ENCODE measurements at places on chromosomes 1 and 21.

DNA sequence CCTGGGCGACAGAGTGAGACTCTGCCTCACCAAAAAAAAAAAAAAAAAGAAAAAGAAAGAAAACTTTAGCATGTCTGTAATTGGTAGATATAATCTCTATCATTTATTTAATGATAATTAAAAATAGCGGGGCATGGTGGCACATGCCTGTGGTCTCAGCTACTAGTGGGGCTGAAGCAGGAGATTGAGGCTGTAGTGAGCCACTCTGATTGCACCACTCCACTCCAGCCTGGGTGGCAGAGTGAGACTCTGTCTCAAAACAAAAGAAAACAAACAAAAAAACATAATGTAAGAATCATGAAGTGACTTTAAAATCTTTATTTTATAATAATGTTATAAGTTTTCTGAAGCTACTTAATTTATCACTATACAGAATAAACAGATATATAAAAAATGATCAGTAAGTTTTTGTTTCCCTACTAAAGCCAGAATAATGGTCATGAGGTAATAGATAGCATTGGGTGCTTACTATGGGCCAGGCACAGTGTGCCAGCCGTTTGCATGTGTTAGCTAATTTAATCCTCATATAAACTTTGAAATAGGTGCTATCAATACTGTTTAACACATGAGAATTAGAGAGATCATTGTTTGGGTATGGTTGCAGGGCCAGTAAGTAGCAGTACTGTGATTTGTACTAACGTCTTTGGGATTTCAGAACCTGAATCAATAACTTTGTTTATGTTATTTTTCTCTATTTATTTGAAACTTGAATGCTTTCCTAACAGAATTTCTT lies 23.8 kb downstream of the CLIC4 start:
- no peak for DNase-seq

DNA sequence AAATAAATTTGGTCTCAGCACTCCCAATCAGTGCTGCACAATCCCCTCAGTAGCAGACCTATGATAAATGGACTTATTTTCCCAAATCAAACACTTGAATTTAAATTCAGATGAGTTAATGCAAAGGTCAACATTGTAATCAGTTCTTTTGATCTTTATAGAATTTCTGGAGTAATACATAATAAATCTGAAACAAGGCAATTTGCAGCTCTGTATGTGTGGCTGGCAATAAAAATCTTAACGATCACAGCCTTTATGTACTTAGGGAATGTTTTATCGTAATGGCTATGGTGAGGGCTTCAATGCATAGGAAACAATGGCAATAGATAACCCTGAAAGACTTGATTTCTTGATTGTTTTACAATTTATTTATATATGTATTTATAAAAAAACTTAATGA lies 91.4 kb downstream of the GPATCH2 start:
- DNase-seq, result no peak

- DNase-seq, result no peak
Observed at GRCh38 chr1:167973832-167974231, 37.0 kb upstream of the MPC2 start.

DNA sequence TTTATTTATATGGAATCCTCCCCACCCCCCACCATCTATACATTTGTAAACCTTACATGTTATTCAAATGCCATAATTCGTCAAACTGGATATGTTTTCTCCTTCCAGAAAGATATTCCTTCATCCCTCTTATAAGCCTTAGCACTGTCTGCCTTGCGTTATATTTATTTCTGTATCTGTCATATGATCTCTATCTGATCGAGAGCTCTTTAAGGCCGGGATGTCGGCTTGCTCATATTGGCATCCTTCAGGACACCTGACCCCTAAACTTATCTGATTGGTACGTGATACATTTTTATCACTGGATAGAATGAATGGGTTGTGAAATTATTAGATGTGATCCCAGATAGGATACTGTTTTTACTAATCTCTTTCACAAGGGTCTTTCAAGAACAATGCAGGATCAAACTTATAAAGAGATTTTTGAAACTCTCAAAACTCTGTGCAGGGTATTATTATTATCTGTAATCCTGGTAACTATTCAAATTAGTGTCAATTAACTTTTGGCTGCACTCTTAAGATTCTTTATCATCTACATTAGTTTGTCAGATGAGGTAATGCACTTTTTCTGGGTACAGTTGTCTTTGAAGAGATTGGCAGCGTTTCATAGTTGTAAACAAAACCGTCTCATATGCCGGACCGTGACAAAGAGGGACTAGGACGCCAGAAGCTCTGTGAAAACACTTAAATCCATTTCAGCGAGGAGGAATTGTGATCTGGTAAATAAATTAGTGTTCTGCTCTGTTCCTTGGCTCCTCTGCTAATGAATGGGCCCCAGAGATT lies 152.0 kb downstream of the KIF26B start:
- peak; percentile 35 for DNase-seq

DNA sequence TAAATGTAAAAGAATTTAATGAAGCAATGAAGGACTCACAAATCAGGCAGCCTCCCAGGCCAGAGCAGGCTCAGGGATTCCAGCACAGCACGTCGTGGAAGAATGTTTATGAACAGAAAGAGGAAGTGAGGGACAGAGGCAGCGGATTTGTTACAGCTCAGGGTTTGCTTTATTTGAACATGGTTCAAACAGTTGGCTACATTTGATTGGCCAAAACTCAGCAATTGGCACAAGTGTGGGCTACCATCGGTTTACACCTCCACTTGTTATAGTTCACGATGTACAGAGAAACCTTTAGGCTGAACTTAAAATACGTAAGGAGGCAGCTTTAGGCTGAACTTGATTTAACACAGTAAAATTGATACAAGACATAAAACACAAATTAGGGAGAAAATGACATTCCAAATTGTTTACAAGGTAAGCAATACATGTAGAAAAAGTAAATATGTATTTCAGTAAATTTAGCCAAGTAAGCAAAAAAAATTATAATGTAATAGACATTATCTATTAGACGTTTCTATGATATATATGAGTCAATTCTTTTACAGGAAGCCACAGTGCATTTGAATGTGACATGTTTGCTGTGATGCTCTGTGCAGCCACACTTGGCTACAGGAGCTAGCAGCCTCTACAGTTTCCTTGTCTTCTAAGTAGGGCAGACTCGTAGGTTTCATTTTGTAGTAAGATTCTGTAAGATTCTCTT lies 126.5 kb downstream of the ADSS2 start:
- no peak for DNase-seq

DNA sequence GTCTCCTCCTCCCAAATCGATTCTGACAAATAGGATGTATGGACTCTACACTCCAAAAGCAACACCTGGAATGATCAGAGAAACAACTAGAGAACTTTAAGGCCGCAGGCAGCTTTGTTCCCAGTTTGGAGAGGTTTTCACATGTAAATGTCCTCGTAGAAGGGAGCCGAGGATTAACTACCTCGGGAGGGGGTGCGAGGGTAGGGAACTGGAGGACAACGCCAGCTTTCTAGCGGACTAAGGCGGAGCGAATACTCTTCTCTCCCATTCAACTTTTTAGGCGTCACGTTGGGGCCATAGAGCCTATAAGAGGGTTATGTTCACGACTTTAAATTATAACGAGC lies 1.2 kb downstream of the SCAF4 start:
- no peak for DNase-seq

- DNase-seq, result no peak
Observed at GRCh38 chr21:33998809-33999208, 74.6 kb upstream of the MRPS6 start.

DNA sequence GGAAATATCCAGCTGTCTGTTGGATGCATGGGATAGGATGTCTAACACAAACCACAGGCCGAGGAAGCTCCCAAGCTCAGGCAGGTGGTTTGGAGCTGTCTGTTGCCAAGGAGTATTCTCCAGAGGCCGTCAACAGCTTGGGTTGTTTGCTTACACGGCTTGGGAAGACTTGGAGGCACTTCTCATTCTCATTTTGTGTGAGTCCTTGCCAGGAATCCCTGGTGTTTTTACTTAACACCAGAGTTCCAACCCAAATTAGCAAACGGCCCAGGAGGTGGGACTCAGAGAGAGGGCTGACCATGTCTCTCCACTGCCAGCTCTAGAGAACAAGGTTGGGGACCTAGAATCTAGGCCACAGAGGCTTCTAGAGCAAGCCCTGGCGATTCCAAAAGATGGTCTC lies 72.7 kb upstream of the FAM20B start:
- no peak for DNase-seq

DNA sequence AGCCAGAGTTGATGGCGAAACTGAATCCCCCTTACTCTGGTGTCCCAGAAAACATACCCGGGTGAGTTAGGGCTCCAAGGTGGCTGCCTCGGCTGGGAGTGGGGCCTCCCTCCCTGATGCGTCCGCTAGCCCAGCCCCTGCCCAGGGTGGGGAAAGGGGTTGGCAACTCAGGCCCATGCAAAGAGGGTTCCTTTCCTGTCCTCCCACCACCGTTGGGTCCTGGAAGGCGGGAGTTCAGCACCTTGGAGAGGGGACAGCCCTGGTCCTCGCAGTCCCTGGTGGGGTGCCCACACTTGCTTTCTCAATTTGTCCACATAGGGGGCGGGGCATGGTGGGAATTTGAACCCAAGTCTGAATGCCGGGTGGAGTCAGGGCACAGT lies 6.1 kb downstream of the SRM start:
- no peak for DNase-seq

- DNase-seq, result peak; percentile 34
Observed at GRCh38 chr1:206496131-206496793, 11.1 kb upstream of the RASSF5 start.

GRCh38 chr1:170044187-170044586 lies 30.3 kb downstream of the KIFAP3 start:
- DNase-seq, result no peak

- DNase-seq, result no peak
Observed at GRCh38 chr21:28828981-28829380, 163.7 kb downstream of the LTN1 start.

DNA sequence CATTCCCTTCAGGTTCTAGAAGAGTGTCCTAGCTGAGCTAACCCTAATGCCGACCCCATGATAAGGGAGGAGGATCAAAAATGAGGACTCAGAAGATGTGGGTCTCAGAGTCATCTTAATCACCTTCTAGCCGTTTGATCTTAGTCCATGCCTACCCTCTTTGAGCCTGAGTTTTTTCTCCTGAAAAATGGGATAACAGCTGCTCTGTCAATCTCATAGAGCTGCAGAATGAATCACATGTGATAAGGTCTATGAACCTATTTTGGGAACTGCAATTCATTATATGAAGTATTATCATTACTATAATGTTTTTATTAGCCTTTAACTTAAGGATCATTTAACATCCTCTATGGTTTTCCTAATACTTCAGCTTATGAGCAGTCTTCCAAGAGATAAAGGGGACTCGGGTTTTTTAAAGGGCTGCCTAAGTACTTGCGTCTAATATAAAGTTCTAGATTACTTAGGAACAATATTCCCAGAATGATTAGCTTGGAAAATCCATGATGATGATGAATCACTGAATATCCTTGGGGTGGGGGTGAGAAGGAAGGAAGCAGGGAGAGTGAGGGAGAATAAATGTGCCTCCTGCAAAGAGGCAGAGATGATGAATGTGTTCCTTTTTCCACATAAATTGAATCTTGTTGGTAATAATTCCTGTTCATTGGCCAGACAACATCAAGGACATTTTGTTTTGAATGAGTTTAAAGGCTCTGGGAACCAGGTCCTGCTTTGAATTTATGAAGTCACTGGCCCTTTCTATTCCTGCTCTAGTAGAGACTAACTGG lies 66.8 kb downstream of the COLGALT2 start:
- no peak for DNase-seq

DNA sequence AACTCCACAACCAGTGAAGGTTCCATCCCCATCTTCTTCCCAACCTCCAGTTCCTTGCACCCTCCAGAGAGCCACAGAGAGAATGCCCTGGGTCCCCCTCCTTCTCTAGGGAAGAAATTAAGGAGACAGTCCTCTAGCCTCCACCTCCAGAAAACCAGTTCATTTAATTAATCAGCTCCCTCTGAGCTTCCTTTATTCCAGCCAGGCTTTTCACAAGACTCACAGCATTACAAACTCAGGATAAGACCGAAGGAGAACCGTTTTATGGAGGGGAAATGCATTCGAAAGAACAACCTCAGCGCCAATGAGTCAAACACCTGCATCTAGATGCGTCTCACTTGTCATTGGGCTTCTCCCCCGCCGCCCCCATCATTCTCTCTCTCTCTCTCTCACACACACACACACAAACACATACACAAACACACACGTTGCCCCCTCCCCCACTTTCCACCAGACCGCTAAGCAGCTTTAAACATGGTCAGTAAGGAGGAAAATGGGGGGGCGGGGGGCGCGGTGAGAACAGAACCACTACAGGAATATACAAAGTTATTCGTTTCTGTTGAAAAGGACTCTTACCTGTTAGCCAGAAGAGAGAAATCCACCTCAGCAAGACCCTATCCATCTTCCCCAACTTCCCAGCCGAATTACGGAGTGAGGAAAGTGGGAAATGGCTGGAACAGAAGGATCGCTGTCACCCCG lies 544 bp downstream of the ILDR2 start:
- DNase-seq, result no peak

DNA sequence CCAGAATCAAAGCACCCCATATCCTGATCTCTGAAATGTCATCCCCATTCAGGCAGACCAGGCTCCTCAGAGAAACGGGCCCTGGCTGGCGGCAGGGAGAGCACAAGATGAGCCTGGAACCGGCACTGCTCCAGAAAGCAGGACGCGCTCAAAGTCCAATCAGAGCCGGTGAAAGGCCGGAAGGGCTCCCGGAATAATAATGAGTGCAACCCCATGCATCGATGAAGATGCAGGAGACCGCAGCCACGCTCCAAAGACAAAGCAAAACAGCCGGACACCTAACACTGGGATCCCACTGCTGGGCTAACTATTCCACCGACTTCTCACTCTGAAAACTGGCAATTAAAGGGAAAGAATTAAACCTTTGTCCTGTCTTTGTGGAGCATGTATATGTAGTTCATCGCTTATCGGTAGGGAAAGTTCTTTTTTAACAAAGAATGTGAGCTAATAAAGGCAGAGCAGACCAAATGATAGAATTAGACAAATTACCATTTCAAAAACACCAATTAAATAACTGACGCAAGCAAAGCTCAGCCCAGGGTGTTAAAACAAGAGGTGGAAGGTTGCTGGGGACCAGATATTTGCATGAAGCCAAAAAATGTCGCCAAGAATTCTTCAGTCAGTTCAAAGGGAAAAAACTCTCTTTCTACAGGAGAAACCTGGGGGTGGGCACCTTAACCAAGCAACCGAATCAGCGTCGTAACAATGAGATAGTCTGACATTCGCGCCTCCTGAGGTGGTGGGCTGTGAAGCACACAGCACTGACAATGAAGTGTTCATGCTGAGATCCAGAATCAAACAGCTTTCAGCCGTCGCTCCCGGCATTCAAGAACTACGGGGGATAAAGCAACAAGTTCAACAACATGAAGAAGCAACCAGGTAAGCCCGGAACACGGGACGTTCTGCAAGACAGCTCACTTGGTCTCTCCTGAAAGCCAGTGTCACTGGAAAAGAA lies 95.2 kb downstream of the NPHP4 start:
- DNase-seq, result no peak

DNA sequence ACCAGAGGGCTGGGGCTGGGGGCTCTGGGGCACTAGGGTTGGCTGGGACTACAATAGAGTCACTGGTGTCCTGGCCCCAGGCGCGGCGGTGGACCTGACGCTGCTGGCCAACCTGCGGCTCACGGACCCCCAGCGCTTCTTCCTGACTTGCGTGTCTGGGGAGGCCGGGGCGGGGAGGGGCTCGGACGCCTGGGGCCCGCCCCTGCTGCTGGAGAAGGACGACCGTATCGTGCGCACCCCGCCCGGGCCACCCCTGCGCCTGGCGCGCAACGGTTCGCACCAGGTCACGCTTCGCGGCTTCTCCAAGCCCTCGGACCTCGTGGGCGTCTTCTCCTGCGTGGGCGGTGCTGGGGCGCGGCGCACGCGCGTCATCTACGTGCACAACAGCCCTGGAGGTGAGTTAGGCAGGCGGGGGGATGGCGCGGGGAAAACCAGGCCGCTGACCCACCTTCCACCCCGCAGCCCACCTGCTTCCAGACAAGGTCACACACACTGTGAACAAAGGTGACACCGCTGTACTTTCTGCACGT lies 4.1 kb downstream of the TIE1 start:
- no peak for DNase-seq
